ENCODE measurements at places on chromosomes 2 and 18.

- peak; percentile 11 for DNase-seq
Measured at GRCh38 chr2:108927936-108928659, 60.9 kb downstream of the EDAR start.

- DNase-seq, result no peak
Measured at GRCh38 chr2:16277117-16277516, 336.8 kb downstream of the MYCN start.

GRCh38 chr2:119155633-119156032 lies 2.9 kb downstream of the C1QL2 start:
- no peak for DNase-seq

DNA sequence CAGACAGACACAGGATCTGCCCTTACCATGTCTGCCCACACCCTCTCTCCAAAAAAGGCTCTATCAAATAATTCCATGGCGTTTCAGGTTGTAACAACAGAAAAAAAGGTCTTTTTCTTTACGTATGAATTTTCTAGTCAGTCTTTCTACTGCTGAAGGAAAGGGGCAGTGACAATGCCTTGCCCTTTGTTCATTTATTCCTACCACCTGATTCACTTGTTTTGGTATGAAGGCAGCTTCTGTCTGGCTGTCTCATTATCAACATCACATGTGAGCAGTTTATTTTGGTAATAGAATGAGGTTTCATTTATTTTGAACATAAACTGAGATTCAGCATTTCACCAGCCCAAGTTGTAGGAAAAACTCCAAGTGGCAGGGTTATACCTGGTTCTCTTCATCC lies 94.3 kb upstream of the KLF7 start:
- no peak for DNase-seq

GRCh38 chr2:105674401-105674800 lies 70.3 kb upstream of the NCK2 start:
- no peak for DNase-seq

DNA sequence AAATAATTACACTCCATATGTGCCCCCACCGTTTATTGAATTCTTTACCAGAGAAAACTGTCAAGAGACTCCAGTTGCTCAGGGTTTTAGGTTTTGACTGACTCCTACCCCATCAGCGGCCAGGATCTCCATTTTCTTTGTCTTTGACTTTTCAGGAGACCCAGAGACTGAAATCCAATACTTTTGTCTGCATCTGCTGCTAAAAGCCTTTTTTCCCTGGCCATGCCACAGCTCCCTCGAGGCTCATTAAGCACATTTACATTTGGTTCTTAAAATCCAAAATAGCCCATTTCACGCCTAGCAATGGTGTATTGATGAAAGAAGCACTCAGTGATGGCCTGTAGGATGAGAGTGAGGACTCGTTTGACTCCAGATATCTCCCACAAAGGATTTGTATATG lies 332.6 kb upstream of the ACVR2A start:
- DNase-seq, result no peak

- DNase-seq, result no peak
Measured at GRCh38 chr18:69636529-69637301, 236.0 kb downstream of the DOK6 start.

DNA sequence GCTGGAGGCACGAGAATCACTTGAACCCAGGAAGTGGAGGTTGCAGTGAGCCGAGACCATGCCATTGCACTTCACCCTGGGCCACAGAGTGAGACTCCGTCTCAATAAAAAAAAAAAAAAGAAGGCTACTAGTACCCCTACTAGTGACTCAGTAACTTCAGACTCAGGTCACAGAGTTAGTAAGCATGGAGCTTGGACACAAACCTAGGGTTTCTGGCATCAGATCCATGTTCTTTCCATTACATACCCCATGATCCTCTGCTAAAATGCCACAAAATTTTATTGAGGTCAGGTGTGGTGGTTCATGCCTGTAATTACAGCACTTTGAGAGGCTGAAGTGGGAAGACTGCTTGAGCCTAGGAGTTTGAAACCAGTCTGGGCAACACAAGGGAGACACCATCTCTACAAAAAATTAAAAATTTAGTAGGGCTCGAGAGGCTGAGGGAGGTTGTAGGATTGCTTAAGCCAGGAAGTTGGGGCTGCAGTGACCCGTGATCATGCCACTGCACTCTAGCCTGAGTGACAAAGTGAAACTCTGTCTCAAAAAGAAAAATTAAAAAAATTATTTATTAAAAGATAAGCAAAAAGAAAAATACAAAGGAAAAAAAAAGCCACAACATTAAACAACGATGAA lies 45.1 kb downstream of the DHX57 start:
- no peak for DNase-seq

GRCh38 chr2:149033716-149034115 lies 4.8 kb upstream of the LYPD6B start:
- DNase-seq, result no peak
